ENCODE measurements at places on chromosomes 5 and 9.

DNA sequence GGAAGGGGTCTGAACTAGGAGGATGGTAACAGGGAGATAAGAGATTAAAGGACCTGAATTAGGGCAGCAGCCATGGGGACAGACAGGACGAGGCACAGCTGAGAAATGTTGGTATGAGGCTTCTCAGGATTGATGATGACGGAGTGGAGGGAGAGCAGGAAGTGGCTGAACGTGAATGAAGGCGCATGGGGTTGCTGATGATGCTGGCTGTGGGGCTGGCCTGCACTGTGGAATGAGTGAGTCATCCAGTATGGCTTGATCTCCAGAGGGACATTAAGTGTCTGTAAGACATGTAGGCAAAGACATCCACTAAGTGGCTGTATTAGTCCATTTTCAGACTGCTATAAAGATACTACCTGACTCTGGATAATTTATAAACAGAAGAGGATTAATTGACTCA, 256.4 kb downstream of the ICE1 start:
- no peak for DNase-seq

DNA sequence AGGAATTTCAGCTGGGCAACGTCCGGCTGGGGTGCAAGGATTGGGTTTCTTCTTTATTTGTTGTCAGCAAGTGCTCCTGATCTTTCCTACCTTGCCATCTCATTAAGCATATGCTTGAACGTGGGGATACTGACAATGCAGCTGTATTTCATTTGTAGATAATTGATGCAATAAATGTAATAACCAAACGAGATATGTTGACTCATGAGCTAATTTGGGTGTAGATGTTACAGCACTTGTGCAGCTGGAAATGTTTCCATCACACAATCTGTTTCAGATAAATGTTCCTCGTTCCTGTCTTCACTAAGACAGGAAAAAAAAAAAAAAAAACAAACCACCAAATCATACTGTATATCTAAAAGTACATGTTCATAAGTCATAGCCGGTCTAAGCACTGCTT, 123.8 kb downstream of the DMRT2 start:
- no peak for DNase-seq

- DNase-seq: no peak
Measured at GRCh38 chr5:124461941-124462340, 284.5 kb downstream of the ZNF608 start.

GRCh38 chr5:84385705-84386104, 1.0 kb upstream of the EDIL3 start:
- no peak for DNase-seq

GRCh38 chr5:80216753-80217596, 38.9 kb downstream of the SERINC5 start:
- no peak for DNase-seq

DNA sequence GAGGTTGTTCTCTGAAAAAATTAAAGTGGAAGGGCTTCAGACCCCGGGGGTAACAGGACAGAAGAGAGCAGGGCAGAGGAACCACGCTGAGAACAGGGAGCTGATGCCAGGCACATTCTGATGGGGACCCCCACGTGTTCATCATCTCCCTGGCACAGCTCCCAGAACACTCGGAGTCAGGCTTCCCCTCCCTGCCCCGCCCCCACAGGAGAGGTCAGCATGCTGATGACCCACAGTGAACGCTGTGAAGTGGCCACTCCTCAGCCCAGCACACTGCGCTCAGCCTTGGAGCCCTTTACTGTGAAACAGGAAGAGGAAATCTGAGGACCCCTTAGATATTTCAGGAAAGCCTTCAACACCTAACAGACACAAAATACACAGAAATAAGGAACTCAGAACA, 16.4 kb downstream of the RETREG1 start:
- no peak for DNase-seq

GRCh38 chr9:38200431-38200830, 131.4 kb upstream of the SHB start:
- DNase-seq: no peak

GRCh38 chr9:19748278-19749126, 40.3 kb downstream of the SLC24A2 start:
- no peak for DNase-seq

DNA sequence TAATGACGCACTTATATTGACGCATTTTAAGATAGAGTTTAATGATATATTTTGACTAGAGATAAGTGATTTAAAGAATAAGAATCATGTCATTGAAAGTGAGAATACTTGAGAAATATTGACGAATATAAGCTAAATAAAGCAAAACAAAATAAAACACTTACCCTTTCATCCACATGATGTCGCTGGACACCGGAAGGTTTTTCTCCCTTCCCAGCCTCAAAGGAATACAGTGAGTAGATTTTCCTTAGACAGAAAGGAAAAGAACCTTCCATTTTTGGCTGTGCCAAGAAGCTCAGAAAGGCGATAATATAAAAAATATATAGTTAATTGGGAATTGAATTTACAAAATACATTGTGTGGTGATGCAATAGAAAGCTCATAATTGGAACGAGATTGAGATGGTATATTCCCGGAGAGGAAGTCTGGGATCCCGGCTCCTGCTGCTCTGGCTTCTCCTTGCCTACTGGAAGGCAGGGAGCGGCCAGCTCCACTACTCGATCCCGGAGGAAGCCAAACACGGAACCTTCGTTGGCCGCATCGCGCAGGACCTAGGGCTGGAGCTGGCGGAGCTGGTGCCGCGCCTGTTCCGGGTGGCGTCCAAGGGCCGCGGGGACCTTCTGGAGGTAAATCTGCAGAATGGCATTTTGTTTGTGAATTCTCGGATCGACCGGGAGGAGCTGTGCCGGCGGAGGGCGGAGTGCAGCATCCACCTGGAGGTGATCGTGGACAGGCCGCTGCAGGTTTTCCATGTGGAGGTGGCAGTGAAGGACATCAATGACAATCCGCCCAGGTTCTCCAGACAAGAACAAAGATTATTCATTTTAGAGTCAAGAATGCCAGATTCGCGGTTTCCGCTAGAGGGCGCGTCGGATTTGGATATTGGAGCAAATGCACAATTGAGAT, at the start of gene PCDHA5:
Gene PCDHA5 (plus strand): TSS at position 239 of the 906 bp plus-strand sequence.
- DNase-seq: no peak

- no peak for DNase-seq
Measured at GRCh38 chr5:80809451-80809850, 150.7 kb upstream of the RASGRF2 start.

GRCh38 chr5:150422758-150423157, 10.0 kb upstream of the CD74 start:
- no peak for DNase-seq

DNA sequence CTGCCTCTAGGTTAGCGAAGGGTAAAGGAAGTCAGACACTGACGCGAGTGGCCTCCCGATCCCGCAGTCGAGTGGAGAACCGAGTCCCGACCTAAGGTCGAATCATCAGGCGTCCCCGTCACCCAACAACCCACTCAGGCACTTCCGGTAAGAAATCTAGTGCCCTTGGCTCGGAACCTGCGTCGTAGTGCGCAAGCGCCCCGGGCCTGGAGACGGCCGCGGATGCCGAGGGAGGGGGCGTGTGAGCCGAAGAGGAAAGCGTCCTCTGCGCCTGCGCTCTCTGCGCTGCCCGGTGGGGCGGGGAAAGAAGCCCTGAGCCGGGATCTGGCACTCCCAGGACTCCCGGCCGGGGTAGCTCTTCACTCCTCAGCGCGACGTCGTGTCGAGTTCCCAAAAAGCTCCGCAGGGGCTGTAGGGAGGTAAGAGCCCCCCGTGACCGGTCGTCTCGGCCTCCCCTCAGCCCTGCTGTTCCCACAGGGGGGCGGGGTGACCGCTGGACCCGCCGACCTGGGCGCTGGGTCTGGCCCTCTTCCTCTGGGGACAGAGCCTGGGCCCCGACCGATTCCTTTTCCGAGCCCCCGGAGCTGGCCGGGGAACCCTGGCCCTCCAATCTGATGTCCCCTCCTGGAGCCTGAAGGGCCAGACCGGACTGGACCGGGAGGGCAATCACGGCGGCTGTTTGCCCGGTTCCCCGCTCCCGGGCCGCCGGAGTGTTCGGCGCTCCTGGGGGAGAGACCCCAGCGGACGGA, at the start of gene ZFYVE16:
Gene ZFYVE16 (plus strand): TSS at position 330 of the 749 bp plus-strand sequence. CDS start 26,084 bp downstream, outside the sequence.
- DNase-seq: peak; percentile 89

GRCh38 chr5:168109441-168109840, 182.0 kb upstream of the WWC1 start:
- no peak for DNase-seq

GRCh38 chr5:157772127-157772526, 28.6 kb downstream of the LSM11 start:
- no peak for DNase-seq

DNA sequence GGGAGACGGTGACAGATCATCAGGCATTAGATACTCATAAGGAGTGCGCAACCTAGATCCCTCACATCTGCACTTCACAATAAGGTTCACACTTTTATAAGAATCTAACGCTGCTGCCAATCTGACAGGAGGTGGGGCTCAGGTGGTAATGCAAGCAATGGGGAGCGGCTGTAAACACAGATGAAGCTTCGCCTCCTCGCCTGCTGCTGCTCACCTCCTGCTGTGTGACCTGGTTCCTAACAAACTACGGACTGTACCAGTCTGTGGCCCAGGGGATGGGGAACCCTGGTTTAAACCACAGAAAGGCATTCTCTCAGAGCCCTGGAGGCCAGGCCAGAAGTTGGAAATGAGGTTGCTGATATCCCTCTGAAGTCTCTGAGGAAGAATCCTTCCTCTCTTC, 323.6 kb downstream of the DRD1 start:
- no peak for DNase-seq

GRCh38 chr5:35044649-35045048, 3.1 kb downstream of the AGXT2 start:
- DNase-seq: no peak

- DNase-seq: no peak
Measured at GRCh38 chr5:136062366-136063274, 33.8 kb downstream of the TGFBI start.

DNA sequence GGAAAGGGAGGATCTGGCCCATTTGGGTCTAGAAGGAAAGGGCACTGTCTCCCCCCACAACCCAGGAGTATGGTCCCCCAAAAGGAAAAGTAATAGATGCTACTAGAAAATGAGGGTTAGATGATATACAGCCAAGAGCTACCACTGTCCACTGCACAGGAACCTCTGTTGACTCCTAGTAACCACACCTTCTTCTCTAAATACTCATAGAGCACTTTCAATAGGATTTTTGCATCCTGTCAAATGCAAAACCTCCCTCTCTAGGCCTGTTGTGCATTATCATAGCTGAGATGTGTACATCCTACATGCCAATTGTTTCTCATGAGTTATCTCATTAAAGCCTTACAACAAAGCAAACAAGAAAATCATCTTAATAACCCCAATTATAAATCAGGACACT, 66.8 kb downstream of the THBS4 start:
- no peak for DNase-seq

GRCh38 chr9:120875954-120876841, 790 bp downstream of the PHF19 start:
- DNase-seq: peak; percentile 63

GRCh38 chr5:9545136-9545991, 511 bp downstream of the SEMA5A start:
- no peak for DNase-seq

DNA sequence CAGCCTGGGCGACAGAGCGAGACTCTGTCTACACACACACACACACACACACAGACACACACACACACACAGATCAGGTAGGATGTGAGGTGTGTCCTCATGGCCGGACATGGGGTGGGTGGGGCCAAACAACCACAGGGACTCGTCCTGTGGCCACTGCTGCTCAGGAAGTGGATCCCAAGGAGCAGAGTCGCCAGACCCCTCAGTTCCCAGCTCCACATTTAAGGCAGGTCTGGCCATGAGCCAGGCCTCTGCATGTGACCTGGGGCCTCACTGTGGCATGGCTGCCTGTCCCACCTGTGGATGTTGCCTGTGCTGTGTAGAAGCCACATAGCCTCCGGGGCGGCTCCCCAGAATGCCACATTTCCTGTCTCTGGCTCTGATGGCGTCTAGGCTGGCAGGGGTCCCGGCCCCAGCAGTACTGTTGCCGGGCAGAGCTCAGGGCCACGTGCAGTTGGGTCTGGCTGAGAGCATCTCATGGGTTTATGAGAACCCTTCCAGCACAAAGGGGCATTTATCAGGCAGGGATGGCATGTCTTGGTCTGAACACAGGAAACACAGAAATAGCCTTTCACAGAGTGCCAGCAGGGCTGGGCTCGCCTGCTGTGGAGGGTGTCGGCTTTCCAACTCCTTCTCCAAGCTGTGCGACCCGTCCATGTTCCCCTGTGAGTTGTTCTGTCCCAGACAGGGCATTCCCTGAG, 9.9 kb upstream of the NINJ1 start:
- DNase-seq: no peak

- no peak for DNase-seq
Measured at GRCh38 chr5:13359344-13359743, 585.1 kb downstream of the DNAH5 start.

DNA sequence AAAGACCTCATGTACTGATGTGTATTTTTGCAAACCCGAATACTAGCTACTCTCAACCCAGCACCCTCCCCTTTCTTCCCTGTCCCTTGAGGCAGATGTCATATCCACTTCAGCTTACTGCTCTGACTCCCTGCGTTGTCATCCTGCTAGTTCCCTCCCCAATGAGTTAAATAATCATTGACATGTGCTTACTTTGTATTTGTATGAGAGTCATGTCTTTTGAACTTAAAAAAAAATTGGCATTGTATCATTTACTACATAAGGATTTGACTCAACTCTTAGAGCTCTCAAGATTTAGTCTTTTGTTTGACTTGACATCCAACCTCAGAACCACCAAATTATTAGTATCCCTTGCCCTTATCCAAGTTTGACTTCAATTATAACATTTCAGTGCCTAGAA, 219.7 kb upstream of the TUT7 start:
- DNase-seq: no peak

DNA sequence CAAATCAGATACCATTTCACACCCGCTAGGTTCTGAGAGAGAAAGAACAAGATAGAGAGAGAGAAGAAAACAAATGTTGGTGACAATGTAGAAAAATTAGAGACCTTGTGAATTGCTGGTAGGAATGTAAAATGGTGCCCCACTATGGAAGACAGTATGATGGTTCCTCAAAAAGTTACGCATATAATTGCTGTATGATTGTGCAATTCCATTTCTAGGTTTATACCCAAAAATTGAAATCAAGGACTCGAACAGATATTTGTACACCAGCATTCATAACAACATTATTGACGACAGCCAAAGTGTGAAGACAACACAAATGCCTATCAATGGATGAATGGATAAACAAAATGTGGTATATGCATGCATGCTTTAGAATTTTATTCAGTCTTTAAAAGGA, 74.5 kb upstream of the MAP3K1 start:
- DNase-seq: no peak

- no peak for DNase-seq
Measured at GRCh38 chr9:18616976-18617375, 143.0 kb downstream of the ADAMTSL1 start.

DNA sequence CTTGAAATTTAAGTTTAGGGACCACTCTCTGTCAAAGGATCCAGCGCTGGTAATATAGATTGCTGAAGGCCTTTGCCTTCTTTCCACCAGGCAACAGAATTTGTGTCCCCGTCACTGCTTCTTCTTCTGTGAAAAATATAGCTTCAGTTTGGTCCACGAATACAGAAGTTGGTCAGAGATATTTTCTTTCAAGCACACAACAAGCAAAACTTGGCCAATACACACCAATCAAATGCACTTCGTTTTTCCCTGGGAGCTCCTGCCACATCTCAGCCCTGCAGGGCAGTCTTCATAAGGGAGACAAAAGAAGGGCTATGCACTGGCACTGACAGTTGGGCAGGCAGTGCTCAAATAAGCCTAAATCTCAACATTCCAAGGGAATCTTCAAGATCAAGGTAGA, 22.9 kb downstream of the HAVCR2 start:
- no peak for DNase-seq
